Smooth muscle cell of the umbilical artery (primary cell): ENCODE measurements at places on chromosomes 5 and 9. TPM values are rescaled to one million over a fixed set of nuclear protein-coding genes. Genes with fewer than 3 reads are reported as not detected.

INSL4 gene
- total RNA-seq: not detected in 2 replicates

TIGD6 gene
- total RNA-seq: 6.6 and 7.7 TPM in 2 replicates

DRD1 gene
- total RNA-seq: under 0.01 TPM in 1 of 2 replicates, not detected in the other

ACOT12 gene
- 0.23 TPM in 1 of 2 replicates, not detected in the other for total RNA-seq

IRGM gene
- not detected in 2 replicates for total RNA-seq

HTR1A gene
- not detected in 2 replicates for total RNA-seq
